Spleen (tissue), 13 donors: ENCODE measurements at places on chromosomes 6 and 20. TPM values are rescaled to one million over a fixed set of nuclear protein-coding genes. Genes with fewer than 3 reads are reported as not detected.

GRCh38 chr20:34299556-34300255, 3.4 kb downstream of the AHCY start:
- H3K4me3 ChIP-seq = no peak overlapping the region
- H3K4me1 ChIP-seq = peaks cover 43% of the 10 kb centered on the region
- no peaks in the 10 kb centered on the region for H3K27me3 ChIP-seq
- no peak overlapping the region for H3K27ac ChIP-seq
- DNase-seq = no peak

AMD1 gene
- total RNA-seq = 91.7 TPM

GRCh38 chr20:39503902-39504709, 542.0 kb downstream of the DHX35 start:
- H3K27ac ChIP-seq = no peak overlapping the region
- no peaks in the 10 kb centered on the region for H3K27me3 ChIP-seq
- no peaks in the 10 kb centered on the region for H3K36me3 ChIP-seq
- no peaks in the 10 kb centered on the region for H3K4me1 ChIP-seq
- no peak for DNase-seq
- H3K4me3 ChIP-seq = no peak overlapping the region

GDAP1L1 gene
- not detected for total RNA-seq

CD93 gene
- total RNA-seq = 53.7 TPM

DNA sequence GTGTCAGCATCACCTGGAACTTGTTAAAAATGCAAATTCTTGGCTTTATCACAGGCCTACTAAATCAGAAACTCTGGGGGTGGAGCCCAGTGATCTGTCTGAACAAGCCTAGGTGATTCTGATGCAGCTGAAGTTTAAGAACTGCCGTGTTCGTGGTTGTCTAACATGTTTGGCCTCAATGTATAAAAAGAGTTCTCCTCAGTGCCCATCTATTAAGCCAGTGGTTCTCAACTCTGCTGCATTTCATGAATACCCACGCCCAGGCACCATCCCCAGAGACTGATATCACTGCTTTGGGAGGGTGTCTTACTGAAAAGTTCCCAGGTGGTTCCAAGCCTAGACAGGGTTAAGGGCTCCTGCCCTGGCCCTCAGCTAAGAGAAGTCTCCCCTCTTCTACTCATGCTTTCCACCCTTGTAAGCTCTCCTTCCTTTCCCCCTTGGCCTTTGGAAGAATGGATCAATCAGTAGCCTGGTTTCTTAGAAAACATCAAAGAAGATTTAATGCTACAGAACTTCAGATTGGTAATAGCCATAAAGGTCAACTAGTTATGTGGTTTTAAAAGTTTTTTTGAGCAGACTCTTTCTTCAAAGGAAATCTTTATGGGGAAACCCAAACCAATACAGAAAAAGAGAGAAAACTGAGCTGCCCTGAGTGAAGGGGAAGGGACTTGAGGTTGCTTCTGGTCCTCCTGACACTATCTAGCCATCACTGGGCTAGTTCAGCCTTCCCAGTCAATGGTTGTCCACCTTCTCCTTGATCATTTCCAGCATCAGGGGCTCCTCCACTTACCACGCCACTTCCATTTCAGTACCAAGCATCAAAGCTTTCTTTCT, 38.9 kb upstream of the TNFAIP3 start:
- H3K4me1 ChIP-seq = peaks cover 13% of the 10 kb centered on the region
- no peaks in the 10 kb centered on the region for H3K36me3 ChIP-seq
- no peak overlapping the region for H3K27ac ChIP-seq
- H3K27me3 ChIP-seq = no peaks in the 10 kb centered on the region
- H3K4me3 ChIP-seq = no peak overlapping the region

DNA sequence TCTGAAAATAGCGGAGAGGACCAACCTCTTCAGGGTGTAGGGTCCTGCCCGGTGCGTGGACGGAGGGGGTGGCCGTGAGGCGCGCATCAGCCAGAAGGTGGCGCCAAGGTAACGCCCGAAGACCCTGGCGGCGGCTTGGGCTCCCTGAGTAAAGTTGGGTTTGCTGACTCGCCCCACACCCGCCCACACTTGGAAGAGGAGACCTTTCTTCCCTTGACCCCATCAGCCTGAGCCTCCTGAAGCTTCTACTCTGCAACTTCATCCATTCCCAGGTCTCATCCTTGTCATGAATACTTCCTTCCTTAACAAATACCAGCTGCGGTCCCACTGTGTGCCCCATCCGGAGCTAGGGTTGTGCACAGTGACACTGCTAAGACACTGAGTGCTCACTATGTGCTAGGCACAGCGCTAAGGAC, 14.6 kb downstream of the CD40 start:
- H3K27me3 ChIP-seq = peaks cover 45% of the 10 kb centered on the region
- H3K4me3 ChIP-seq = no peak overlapping the region
- DNase-seq = peak; percentile 91

GRCh38 chr6:24997231-24997630, 61.5 kb upstream of the RIPOR2 start:
- DNase-seq = no peak
- H3K4me3 ChIP-seq = no peak overlapping the region
- no peaks in the 10 kb centered on the region for H3K27me3 ChIP-seq
- peak overlapping the region; percentile 81 for H3K27ac ChIP-seq
- no peaks in the 10 kb centered on the region for H3K36me3 ChIP-seq
- H3K4me1 ChIP-seq = peaks cover 18% of the 10 kb centered on the region

DNA sequence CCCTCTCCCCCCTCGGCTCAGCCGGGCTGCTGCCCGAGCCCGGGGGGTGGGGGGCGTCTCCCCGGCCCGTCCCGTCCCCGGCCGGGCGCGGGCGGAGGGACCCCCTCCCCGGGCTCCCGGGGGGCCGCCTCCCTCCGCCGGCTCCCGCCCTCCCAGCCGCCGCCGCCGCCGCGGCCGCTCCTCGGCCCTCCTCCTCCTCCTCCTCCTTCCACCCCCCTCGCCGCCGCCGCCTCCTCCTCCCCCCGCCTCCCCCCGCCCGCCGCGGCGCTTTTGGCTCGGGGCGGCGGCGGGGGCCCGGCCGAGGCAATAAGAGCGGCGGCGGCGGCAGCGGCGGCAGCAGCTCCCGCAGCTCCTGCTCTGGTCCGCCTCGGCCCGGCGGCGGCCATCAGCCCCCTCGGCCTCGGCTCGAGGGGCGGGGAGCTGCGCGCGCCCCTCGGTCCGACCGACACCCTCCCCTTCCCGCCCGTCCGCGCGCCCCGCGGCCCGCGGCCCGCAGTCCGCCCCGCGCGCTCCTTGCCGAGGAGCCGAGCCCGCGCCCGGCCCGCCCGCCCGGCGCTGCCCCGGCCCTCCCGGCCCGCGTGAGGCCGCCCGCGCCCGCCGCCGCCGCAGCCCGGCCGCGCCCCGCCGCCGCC, 38.7 kb downstream of the GNAS start:
- no peaks in the 10 kb centered on the region for H3K27me3 ChIP-seq
- peak; percentile 95 for DNase-seq
- H3K4me3 ChIP-seq = peak overlapping the region; percentile 59
- H3K4me1 ChIP-seq = peaks cover 51% of the 10 kb centered on the region
- H3K36me3 ChIP-seq = no peaks in the 10 kb centered on the region

GRCh38 chr20:3051385-3052019, 5.7 kb downstream of the MRPS26 start:
- no peak overlapping the region for H3K27ac ChIP-seq
- no peak overlapping the region for H3K4me3 ChIP-seq
- DNase-seq = no peak
- peaks cover 7% of the 10 kb centered on the region for H3K4me1 ChIP-seq

DNA sequence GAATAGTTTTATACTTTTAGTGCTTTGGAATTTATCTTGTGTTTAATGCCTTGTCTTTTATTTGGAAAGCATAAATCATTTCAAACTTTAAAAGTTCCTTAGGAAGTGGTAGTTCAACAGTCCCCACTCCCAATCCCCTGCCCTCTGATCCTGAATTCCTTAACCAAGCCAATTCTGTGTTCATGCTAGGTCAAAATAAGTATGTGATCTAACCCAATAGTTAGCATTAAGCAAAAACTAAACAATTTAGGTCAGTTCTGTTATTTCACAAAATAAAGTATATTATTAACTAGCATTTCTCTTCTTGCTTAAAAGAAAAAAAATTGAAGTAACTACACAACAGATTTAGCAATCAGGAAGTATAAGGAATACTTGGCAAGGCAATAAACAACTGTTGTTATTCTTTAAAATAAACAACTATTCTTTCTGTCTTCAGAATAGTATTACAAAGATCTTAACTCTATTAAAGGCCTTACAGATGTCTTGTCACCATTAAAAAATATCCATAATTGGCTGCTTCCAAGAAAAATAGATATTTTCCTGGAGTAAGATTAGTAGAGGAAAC, 37.0 kb downstream of the AKIRIN2 start:
- H3K36me3 ChIP-seq = no peaks in the 10 kb centered on the region
- no peak overlapping the region for H3K27ac ChIP-seq
- DNase-seq = no peak
- H3K4me1 ChIP-seq = peaks cover 18% of the 10 kb centered on the region
- no peak overlapping the region for H3K4me3 ChIP-seq

- no peaks in the 10 kb centered on the region for H3K27me3 ChIP-seq
- H3K27ac ChIP-seq = no peak overlapping the region
- no peaks in the 10 kb centered on the region for H3K36me3 ChIP-seq
- DNase-seq = no peak
These were observed 317.5 kb upstream of the POU3F2 start for GRCh38 chr6:98516866-98517265.

GRCh38 chr20:57482148-57482547, 42.8 kb downstream of the CTCFL start:
- H3K4me3 ChIP-seq = no peak overlapping the region
- peak overlapping the region; percentile 26 for H3K27ac ChIP-seq
- peaks cover 63% of the 10 kb centered on the region for H3K4me1 ChIP-seq
- H3K27me3 ChIP-seq = no peaks in the 10 kb centered on the region

CD40 gene
- total RNA-seq = 30.7 TPM

DNA sequence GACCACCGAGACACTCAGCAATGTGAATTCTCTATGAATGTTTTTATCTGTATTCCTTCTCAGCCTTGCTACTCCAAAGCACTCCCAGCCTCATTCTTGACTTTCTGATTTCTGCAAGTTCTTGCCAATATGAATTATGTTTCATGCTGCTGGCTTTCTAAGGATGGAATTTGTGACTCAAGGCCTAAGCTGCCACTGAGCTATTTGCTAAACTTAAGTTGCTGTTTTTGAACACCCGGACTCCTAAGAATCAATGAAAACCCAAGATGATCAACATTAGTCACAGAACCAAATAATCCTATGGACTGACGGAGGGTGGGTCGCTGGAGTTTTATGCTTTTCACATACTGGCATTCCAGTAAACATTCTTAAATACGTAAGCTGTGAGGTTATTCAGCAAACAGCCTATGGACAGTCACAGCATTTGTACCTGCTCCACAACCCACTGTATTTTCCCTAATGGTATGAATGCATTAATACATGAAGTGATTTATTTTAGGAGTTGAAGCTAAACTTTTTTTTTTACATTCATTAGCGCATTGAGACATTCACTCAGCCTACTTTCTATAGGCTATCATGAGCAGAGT, 8.2 kb upstream of the PXDC1 start:
- H3K4me1 ChIP-seq = no peaks in the 10 kb centered on the region
- no peaks in the 10 kb centered on the region for H3K36me3 ChIP-seq
- H3K27ac ChIP-seq = no peak overlapping the region

CRISP3 gene
- total RNA-seq = 5.7 TPM

DNA sequence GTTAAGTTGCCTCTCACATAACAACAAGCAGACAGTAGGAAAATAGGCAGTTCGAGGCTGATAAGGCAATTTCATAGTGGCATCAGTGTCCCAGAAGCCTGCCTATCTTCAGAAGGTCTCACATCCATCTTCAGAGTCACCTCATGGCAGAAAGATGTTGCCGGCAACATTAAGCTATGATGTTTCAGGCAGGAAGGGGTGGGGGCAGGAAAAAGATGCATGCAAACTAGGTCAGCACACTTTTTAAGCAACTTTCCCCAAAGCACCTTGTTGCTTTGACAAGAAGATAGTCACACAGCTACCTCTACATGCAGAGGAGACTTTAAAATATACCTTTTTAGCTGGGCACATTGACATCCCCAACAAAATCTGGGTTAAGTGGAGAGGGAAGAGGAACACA, 43.2 kb upstream of the SMIM8 start:
- H3K27ac ChIP-seq = no peak overlapping the region
- H3K36me3 ChIP-seq = no peaks in the 10 kb centered on the region
- no peak for DNase-seq
- H3K4me3 ChIP-seq = no peak overlapping the region
- H3K27me3 ChIP-seq = no peaks in the 10 kb centered on the region
- no peaks in the 10 kb centered on the region for H3K4me1 ChIP-seq

GRCh38 chr6:33868141-33868540, 64.3 kb upstream of the MLN start:
- H3K4me1 ChIP-seq = no peaks in the 10 kb centered on the region
- H3K27me3 ChIP-seq = no peaks in the 10 kb centered on the region
- no peak overlapping the region for H3K4me3 ChIP-seq
- H3K36me3 ChIP-seq = no peaks in the 10 kb centered on the region

CCN6 gene
- total RNA-seq = not detected

DNA sequence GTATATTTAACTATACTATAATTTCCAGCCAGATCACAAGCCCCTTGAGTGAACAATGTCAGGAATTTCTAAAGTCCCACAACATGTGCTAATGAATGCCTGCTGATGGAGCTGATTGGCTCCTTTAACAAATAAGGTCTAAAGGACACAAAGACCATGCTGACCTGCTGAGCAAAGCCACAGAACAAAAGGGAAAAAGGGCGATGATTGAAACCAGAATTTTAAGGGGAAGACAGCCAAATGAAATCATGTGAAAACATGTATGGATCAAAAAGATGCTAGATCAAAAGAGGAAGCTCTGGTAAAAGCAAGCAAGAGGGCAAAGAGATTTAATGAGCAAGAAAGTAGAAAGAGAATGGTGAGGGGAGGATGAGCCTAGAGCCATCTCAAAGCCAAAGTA, 105.6 kb downstream of the DCDC2 start:
- no peak overlapping the region for H3K4me3 ChIP-seq
- no peaks in the 10 kb centered on the region for H3K36me3 ChIP-seq
- no peaks in the 10 kb centered on the region for H3K27me3 ChIP-seq
- H3K4me1 ChIP-seq = no peaks in the 10 kb centered on the region
- no peak for DNase-seq

- H3K4me3 ChIP-seq = no peak overlapping the region
- H3K36me3 ChIP-seq = no peaks in the 10 kb centered on the region
- no peak for DNase-seq
- no peaks in the 10 kb centered on the region for H3K27me3 ChIP-seq
These were observed 83.6 kb downstream of the LCA5 start for GRCh38 chr6:79453558-79454042.
